ENCODE measurements at places on chromosomes 3 and 15. TPM values are rescaled to one million over a fixed set of nuclear protein-coding genes. Genes with fewer than 3 reads are reported as not detected.
A peak's percentile ranks its signal among the peaks of the same experiment; 100 is the strongest.

TRAIP gene
- 24.4 TPM for total RNA-seq

GRCh38 chr3:177174607-177175170 is 22.6 kb downstream of the TBL1XR1 start:
- no peak overlapping the region for H3K4me3 ChIP-seq
- no peak for DNase-seq
- no peaks in the 10 kb centered on the region for H3K27me3 ChIP-seq
- peaks cover 25% of the 10 kb centered on the region for H3K4me1 ChIP-seq

CCR3 gene
- total RNA-seq, result 1.9 TPM

TGM4 gene
- not detected for total RNA-seq

SPINT1 gene
- 6.6 TPM for total RNA-seq

PLA2G4E gene
- total RNA-seq, result not detected

HYAL1 gene
- 0.28 TPM for total RNA-seq

DNA sequence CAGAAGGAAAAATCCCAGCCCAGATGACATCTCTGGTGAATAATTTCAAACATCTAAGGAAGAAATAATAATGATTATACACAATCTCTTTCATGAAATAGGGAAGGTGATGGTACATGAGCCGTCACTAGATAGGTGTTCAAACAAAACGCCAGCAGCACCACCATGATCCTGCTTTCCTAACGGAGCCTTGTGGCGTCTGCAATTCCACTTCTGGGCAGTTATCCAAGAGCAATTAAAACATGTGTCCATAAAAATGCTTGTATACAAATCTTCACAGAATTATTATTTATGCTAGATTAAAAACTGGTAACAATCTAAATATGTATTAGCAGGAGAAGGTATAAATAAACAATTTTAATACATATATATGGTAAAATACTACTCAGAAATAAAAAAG is 33.7 kb downstream of the RTP4 start:
- no peaks in the 10 kb centered on the region for H3K4me1 ChIP-seq
- no peak overlapping the region for H3K4me3 ChIP-seq
- no peaks in the 10 kb centered on the region for H3K36me3 ChIP-seq
- no peak overlapping the region for H3K27ac ChIP-seq
- DNase-seq, result no peak

ACTRT3 gene
- 0.44 TPM for total RNA-seq

DNA sequence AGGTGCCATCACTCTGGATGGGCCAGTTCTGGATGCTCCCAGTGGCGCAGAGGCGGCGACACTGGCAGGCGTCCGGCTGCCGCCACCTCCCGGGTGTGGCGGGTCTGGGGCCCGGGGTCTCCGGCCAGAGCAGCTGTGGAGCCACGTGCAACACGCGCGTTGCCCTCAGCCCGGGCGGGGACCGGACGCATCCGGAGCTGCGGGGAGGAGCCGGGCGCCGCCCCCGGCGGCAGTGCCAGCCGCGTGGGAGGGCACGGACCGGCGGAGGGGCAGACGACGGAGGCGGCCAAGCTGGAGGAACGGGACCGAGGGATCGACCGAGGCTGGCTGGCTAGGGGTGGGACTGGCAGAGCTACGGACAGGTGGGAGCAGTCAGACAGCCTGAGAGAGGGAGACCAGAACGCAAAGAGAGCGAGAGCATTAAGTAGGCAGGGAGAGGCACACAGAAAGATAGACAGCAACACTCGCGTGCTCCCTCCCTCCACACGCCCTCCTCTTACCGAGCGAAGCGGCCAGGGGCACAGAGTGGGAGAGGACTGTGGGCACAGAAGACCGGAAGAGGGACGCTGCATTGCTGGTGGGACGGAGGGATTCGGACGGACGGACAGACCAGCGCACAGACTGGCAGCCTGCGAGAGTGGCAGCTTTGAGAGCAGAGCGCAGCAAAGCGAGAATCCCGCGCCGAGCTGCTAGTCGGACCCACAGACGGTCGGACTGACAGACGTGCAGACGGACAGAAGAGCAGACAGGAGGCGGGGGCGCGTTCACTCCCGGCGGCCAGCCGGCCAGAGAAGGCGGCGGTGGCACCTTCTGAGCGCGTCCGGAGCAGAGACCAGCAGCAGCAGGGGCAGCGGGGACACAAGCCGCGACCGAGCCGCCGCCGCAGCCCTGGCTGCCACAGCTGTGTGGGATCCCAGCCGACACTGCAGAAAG is at the start of gene ARPP21:
ARPP21 (plus strand) TSS at position 272 of the 933 bp plus-strand sequence. CDS start 42,227 bp downstream, outside the sequence.
- peak; percentile 38 for DNase-seq
- peak within 1 kb of the TSS; percentile 74 for H3K4me3 ChIP-seq
- peaks cover 47% of the 10 kb centered on the region for H3K27me3 ChIP-seq
- no peak within 1 kb of the TSS for H3K27ac ChIP-seq

DNA sequence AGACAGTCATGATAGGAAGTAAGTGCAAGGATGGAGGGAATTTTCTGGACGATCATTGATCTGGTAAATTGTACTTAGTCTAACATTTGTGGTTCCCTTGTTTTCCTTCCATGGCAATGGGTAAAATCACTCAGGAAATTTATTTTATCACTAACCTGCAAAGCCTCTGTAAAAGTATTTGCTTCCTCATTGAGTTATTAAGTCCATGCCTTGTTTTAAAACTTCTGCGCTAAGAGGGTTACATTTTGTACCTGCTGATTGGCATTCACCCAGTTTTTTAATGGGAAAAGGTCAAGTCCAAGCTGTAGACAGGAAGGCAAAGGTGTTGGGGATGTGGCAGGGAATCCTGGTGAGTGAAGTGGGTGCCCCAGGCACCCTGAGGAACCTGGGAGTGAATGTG is 146.2 kb upstream of the NR2F2 start:
- H3K4me3 ChIP-seq, result no peak overlapping the region
- no peaks in the 10 kb centered on the region for H3K27me3 ChIP-seq
- no peak overlapping the region for H3K27ac ChIP-seq
- no peaks in the 10 kb centered on the region for H3K4me1 ChIP-seq
- no peaks in the 10 kb centered on the region for H3K36me3 ChIP-seq

DNA sequence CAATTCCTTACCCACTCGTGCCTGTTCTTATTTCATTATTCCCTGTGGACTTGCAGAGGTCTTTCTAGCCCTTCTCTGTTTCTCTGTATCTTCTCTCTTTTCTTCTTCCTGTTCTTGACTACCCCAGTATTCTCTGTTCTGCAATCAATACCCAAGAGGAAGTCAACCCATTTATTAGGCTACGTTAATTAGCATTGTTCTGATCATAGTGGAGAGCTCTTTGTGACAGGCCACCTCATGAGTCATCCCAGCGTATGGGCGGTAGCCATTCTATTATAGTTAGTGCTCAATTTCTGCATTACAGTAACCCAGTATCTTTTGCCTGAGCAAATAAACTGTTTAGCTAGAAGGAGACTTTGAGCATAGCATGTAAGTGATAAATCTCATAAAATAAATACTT is 259.5 kb upstream of the GRM7 start:
- no peak overlapping the region for H3K4me3 ChIP-seq
- DNase-seq, result no peak
- H3K27ac ChIP-seq, result no peak overlapping the region
- H3K27me3 ChIP-seq, result no peaks in the 10 kb centered on the region

DNA sequence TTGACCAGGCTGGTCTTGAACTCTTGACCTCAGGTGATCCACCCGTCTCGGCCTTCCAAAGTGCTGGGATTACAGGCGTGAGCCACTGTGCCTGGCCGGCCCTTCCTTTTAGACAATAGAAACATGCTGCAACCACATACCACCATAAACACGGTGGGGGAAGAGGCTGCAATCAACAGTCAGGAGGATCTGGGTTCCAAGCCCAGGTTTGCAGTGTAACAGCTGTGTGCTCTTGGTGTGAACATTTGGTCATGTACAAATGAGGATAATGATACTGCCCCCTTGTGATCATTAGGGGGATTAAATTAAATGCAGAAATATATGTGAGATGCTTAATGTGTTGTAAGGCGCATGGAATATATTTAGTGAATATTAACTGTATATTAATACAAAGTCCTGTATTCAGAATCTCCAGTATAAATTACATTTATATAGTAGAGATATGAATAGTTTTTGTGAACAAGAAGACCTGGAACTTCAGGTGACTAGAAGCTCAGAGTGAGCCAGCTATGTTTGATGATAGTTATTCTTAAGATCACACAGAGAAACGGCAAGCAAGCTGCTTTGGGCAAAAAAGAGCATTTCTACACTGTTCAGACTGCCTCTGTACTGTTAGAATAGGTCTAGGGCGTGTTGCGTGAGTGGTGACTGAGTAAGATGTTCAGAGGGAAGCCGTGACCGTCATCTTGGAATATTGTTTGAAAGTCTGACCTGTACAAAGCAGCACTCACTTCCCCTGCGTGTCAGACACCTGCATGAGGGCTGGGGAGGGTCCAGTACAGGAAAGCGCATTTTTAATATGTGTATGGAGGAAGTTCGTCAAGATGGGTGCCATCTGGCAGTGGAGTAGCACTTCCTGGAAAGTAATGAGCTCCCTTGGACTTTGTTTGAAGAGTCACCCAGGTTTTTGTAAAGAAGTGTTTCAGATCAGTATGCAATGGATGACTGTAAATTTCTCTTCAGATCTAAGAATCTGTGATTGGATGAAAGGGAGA is 125.8 kb downstream of the PGPEP1L start:
- H3K4me3 ChIP-seq, result no peak overlapping the region
- DNase-seq, result no peak
- peak overlapping the region; percentile 3 for H3K27ac ChIP-seq
- H3K27me3 ChIP-seq, result no peaks in the 10 kb centered on the region
- H3K4me1 ChIP-seq, result peaks cover 5% of the 10 kb centered on the region
- no peaks in the 10 kb centered on the region for H3K36me3 ChIP-seq

GRCh38 chr3:8887435-8888300 is 75.6 kb downstream of the RAD18 start:
- no peak overlapping the region for H3K4me3 ChIP-seq
- peaks cover 41% of the 10 kb centered on the region for H3K36me3 ChIP-seq

EAF2 gene
- total RNA-seq, result 13.3 TPM

GRCh38 chr15:64213646-64214045 is 50.8 kb upstream of the PPIB start:
- H3K4me1 ChIP-seq, result peaks cover 12% of the 10 kb centered on the region
- H3K27me3 ChIP-seq, result no peaks in the 10 kb centered on the region
- peaks cover 7% of the 10 kb centered on the region for H3K36me3 ChIP-seq

- H3K27ac ChIP-seq, result no peak overlapping the region
- H3K4me3 ChIP-seq, result no peak overlapping the region
- H3K4me1 ChIP-seq, result no peaks in the 10 kb centered on the region
These were observed 40.8 kb upstream of the ST3GAL6 start for GRCh38 chr3:98722389-98722788.

GRCh38 chr3:120908795-120909601 is 993 bp downstream of the STXBP5L start:
- H3K4me3 ChIP-seq, result peak overlapping the region; percentile 68
- no peak overlapping the region for H3K27ac ChIP-seq
- no peak for DNase-seq
- H3K36me3 ChIP-seq, result no peaks in the 10 kb centered on the region

- no peak for DNase-seq
- peaks cover 1% of the 10 kb centered on the region for H3K27me3 ChIP-seq
- H3K36me3 ChIP-seq, result peaks cover 6% of the 10 kb centered on the region
- no peak overlapping the region for H3K27ac ChIP-seq
These were observed 107.8 kb upstream of the BCL6 start for GRCh38 chr3:187852842-187853730.

GRCh38 chr3:173938159-173938558 is 540.6 kb downstream of the NLGN1 start:
- DNase-seq, result no peak
- H3K27ac ChIP-seq, result no peak overlapping the region
- no peaks in the 10 kb centered on the region for H3K36me3 ChIP-seq
- no peaks in the 10 kb centered on the region for H3K4me1 ChIP-seq
- H3K4me3 ChIP-seq, result no peak overlapping the region

MYH15 gene
- 0.17 TPM for total RNA-seq

DNA sequence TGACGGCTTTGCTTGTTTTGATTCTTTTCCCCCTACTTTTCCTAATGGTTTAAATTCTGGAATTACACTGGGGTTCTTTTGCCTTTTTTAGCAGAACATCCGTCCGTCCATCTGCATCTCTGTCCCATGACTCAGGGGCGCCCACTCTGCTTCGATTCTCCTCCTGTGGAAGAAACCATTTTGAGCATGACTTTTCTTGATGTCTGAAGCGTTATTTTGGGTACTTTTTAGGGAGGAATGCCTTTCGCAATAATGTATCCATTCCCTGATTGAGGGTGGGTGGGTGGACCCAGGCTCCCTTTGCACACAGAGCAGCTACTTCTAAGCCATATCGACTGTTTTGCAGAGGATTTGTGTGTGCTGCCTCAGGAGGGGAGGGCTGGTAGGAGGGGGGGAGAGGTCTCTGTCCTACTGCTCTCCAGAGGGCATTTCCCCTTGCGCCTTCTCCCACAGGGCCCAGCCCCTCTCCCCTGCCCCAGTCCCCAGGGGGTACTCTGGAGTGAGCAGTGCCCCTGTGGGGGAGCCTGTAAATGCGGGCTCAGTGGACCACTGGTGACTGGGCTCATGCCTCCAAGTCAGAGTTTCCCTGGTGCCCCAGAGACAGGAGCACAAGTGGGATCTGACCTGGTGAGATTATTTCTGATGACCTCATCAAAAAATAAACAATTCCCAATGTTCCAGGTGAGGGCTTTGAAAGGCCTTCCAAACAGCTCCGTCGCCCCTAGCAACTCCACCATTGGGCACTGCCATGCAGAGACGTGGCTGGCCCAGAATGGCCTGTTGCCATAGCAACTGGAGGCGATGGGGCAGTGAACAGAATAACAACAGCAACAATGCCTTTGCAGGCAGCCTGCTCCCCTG is 19.5 kb upstream of the BSN start:
- no peaks in the 10 kb centered on the region for H3K27me3 ChIP-seq
- no peak overlapping the region for H3K27ac ChIP-seq
- H3K36me3 ChIP-seq, result peaks cover 15% of the 10 kb centered on the region
- DNase-seq, result no peak
- no peak overlapping the region for H3K4me3 ChIP-seq

DNA sequence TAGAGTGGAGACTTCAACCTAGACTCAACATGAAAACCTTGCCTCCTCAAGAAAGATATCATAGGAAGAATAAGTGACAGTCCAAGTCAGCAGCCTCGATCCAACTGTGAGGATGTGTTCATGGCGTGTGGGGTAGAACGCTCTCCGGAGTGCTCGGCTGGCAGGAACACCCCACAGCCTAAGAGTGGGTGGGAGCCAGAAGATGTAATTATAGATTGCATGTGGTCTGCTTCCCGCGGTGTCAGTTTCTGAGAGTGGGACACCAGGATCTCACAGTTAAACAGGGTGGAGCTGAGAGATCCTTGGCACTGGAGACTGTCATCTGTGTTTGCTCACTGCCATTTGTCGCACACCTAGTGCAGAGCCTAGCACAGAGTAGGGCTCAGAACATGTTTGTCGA is 158.0 kb downstream of the CTNNB1 start:
- no peak for DNase-seq
- H3K4me3 ChIP-seq, result no peak overlapping the region
- no peaks in the 10 kb centered on the region for H3K27me3 ChIP-seq
- H3K4me1 ChIP-seq, result no peaks in the 10 kb centered on the region
- H3K36me3 ChIP-seq, result no peaks in the 10 kb centered on the region

IL20RB gene
- total RNA-seq, result 1.3 TPM

POTEB3 gene
- not detected for total RNA-seq

GRCh38 chr15:82790321-82790720 is 15.5 kb downstream of the FSD2 start:
- H3K4me1 ChIP-seq, result no peaks in the 10 kb centered on the region
- no peak for DNase-seq
- no peak overlapping the region for H3K27ac ChIP-seq
- H3K4me3 ChIP-seq, result no peak overlapping the region
- peaks cover 17% of the 10 kb centered on the region for H3K27me3 ChIP-seq
- no peaks in the 10 kb centered on the region for H3K36me3 ChIP-seq

GRCh38 chr3:11643201-11643603 is 513 bp downstream of the VGLL4 start:
- H3K27me3 ChIP-seq, result peaks cover 4% of the 10 kb centered on the region
- H3K4me3 ChIP-seq, result peak overlapping the region; percentile 93
- H3K4me1 ChIP-seq, result peaks cover 30% of the 10 kb centered on the region
- peaks cover 18% of the 10 kb centered on the region for H3K36me3 ChIP-seq
- peak; percentile 52 for DNase-seq
- H3K27ac ChIP-seq, result peak overlapping the region; percentile 96

Data from activated naive CD8-positive, alpha-beta T cell treated with anti-CD3 and anti-CD28 coated beads, Interleukin-2, amount 10 ng/mL, durations not matched to agents 7 days and 5 days (primary cell).